Glomerular endothelial cell (primary cell): ENCODE measurements at places on chromosomes 6 and 20. TPM values are rescaled to one million over a fixed set of nuclear protein-coding genes. Genes with fewer than 3 reads are reported as not detected.

Gene ZSCAN26
- total RNA-seq: 9.7 and 11.1 TPM in 2 replicates

Gene FNDC11
- 0.44 and 0.99 TPM in 2 replicates for total RNA-seq

- DNase-seq: no peak
Measured at GRCh38 chr6:56808871-56809359, 146.0 kb upstream of the BEND6 start.

DNA sequence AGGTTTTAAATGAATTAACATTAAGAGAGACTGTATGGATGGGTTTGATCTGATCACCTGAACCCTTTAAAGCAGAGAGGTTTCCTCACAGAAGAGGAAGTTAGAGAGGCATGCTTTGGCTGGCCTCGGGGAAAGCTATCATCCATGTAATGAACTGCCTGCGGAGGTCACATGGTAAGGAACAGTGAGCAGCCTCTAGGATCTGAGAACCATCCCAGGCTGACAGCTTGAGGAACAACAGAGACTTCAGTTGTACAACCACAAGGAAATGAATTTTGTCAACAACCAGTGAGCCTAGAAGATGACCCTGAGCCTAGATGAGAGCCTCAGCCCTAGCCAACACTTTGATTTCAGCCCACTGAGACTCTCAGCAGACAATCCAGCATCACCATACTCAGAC lies 2.9 kb upstream of the COL21A1 start:
- no peak for DNase-seq

GRCh38 chr6:43951063-43951755 lies 176.0 kb downstream of the MRPL14 start:
- DNase-seq: no peak

DNA sequence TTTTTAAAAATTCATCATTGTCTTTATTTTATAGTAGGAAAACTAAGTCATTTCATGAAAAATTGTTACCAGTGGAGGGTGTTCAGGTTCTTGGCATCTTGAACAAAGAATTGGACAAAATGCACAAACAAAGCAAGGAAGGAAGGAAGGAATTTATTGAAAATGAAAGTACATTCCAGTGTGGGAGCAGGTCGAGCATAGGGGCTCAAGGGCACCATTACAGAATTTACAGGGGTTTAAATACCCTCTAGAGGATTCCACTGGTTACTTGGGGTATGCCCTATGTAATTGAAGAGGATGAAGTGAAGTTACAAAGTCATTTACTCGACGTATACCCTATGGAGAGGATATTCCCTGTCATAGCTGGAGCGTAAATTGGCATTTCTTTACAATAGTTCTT lies 37.4 kb upstream of the HDAC2 start:
- DNase-seq: no peak

DNA sequence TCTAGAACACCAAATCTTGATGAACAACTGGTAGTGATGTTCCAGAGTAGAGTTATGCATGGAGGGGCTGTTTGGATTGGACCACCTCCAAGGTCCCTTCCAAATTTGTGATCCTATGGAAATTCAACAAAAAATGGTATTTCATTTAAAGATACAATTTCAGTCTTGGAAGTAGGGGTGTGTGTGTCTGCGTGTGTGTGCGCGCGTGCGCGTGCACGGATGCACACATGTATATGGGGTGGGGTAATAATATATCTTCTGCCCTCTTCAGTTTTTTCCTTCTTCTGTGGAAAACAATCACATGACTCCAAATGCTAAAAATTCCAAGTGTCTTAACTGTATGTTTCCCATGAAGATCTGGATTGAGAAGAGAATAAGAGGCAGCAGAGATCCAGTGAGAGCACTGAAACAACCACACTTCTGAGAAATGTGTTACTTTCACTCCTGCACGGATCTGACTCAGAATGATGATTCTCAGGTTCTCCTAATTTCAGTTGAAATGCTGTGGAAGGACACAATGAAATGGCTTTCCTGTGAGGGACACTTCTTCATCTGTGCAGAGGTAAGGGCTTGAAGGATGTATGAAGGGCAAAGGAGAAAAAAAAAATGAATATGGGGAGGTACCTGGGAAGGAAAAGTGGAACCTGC lies 10.6 kb upstream of the IL17F start:
- DNase-seq: no peak
